ENCODE measurements at places on chromosomes 11 and 22.

- DNase-seq = no peak
Measured at GRCh38 chr22:30241576-30242371, 4.8 kb downstream of the LIF start.

DNA sequence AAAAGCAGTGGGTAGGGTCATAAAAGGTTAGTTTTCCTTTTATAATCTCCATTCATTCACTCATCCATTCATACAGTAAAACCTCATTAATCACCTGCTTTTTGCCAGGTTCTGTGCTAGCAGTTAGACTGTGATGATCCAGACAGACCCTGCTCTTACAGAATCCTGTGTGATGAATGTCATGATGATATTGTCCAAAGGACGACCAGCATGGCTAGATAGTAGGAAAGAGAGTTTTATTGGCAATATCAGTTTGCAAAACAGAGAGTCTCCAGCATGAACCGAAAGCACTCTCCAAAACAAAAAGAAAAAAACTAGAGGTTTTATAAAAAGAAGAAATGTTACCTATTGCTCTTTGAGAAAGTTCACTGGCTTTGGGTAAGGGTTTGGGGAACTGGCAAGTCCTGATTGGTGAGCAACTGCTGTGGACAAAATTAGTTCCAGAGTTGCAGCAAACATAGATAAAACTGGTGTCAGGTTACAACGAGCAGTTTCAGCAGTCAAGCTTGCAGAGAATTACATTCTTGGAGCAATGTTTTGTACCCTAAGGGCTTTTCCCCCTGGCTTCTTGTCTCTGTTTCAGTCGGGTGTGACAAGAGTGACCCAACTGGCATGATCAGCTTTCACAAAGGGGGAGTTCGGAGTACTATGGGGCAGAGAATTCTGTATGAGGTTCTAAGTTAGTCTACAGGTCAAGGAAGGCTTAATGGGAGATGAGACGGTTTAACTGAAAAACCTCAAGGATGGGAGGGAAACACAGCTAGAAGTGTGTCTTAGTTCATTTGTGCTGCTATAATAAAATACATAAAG is 58.3 kb downstream of the HSD17B12 start:
- DNase-seq = no peak

DNA sequence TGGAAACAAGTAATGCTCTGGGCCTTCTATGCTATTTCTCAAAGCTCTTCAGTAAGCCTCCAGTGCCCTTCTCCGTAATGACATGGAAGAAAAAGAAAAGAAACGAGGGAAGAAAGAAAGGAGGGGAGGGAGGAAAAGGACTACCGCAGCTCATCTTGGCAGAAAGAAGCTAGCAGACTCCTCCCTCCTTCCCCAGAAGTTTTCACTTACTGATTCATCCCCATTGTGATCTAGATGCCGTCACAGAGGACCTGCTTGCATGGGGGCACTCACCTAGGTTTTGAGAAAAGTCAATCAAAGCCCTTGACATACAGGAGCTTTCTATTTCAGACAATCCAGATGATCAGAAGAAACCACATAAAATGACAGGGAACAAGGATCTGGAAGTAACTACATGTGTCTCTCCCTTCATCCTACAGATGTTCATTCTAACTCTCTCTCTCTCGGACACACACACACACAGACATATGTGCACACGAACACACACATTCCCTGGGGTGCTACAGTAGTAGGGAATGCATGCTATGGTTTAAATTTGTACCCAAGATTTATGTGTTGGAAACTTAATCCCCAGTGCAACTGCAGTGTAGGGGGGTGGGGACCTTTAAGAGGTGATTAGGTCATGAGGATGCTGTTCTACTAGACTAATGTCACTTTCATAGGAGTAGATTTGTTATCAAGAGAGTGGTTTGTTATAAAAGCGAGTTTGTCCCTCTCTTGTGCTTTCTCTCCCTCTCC is 37.6 kb upstream of the RCN1 start:
- DNase-seq = no peak

GRCh38 chr11:2770761-2771301 is 71.0 kb upstream of the KCNQ1OT1 start:
- DNase-seq = no peak

DNA sequence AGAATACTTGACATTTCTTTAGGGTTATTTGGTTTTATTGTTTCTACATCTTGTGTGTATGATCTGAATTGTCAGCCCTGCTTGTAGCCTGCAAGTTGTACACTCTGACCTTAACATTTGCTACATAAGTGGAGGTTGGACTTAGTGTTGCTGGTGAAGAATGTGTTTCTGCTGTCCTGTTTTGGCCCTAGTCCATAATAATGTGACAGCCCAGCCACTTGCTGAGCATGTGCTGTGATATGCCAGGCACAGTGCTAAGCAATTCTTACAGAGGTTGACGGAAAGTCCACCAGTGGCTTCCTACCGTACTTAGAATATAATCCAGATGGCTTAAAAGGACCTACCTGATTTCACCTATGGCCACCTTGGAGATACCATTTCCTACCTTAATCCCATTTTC is 526.6 kb downstream of the NELL1 start:
- no peak for DNase-seq

DNA sequence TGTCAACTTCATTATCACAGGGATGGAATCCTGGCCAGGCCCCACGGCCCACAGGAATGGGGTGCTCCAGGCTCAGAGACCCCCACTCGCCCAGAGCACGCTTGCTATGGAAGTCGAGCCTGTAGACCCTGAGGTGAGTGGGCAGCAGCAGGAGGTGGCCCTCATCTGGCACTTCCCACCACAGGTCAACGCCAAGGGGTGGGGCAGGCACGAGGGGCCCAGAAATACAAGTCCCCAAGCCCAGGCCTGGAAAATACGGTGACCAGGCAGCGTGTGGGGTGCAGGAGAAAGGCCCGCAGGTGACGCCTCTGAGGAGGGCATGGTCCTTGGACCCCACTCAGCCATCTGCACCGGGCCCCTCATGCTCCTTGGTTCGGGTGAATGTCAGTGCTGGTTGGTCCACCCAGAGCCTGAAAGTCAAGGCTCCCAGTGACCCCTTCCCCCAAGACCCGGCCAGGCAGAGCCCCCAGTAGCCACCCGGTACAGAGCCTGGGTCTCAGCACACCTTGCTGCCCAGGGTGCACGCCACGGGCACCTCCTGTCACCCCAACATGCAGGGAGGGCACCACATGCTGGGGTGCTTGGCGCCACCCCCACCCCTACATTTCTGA is 2.4 kb downstream of the MOB2 start:
- DNase-seq = no peak

GRCh38 chr11:34976496-34977088 is 60.2 kb downstream of the PDHX start:
- DNase-seq = no peak

DNA sequence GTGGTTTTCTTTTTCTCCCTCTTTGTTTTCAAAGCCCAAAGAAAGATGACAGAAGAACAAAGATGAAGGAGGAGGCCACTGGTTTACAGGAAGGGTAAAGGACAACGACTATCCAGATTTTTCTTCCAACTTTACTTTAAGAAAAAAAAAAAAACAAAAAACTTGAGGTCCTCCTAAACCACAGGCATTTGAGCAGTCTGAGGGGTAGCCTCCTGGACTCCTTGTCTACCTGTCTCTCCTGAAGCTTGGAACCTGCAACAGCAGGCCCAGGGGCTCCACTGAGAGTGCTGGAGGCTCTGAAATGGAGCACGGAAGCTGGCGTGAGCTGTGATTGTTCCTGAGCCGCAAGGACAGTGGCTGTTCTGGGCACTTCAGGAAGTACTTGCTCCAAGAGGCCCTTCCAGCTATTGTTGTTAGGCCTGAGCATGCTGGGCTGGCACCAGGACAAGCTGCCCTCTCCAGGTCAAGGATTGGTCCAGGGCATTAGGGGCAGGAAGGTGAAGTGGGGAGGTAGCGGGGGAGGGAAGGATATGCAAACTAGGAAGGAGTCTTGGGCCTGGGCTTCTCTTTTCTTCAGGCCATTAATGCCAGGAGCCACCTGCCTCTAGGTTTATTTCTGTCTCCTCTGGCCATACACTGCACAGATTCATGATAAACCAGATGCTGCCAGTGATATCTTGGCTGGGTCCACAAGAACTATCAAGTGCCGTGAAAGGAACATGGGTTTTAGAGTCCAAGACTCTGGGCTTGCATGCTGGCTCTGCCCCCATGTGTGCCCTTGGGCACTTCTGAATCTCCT is 147.3 kb downstream of the CCDC34 start:
- DNase-seq = no peak

- no peak for DNase-seq
Measured at GRCh38 chr22:38531251-38531938, 25.3 kb upstream of the DDX17 start.

GRCh38 chr11:99370549-99371216 is 349.9 kb downstream of the CNTN5 start:
- no peak for DNase-seq

DNA sequence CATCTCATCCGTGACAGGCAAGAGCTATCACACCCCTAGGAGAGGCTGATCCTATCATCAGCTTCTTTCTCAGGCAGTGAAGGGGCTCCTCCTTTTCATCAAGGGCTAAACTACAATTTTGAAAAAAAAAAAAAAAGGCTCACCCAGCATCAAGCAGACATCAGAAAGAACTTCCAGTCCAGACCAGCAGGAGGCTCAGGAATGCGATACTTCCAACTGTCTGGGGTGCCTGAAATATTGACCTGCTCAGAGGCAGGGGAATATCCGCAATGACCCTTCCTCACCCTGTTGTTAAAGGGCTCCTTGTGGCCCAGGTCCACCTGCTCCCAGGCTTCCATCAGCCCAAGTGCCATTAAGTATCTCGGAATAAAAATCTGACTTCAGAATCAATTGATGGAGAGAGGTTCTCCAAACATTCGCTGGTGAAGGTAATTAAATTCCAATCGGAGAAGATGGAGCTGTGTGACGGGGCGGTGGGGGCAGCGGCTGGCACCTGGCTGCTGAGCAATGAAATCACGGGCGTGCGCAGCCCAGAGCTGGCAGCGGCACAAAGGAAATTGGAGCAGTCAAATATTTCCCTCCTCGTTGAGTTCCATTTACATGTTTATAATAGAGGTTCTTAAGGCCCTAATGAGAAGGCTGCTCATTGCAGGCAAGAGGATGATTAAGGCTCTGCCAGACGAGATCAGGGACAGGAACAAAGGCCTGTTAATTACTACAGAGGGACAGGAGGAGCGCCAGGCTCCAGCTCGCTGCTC is 69.0 kb upstream of the THY1 start:
- no peak for DNase-seq

GRCh38 chr22:31490496-31490925 is 869 bp upstream of the EIF4ENIF1 start:
- peak; percentile 23 for DNase-seq

- no peak for DNase-seq
Measured at GRCh38 chr11:65802841-65803240, 16.0 kb downstream of the OVOL1 start.

DNA sequence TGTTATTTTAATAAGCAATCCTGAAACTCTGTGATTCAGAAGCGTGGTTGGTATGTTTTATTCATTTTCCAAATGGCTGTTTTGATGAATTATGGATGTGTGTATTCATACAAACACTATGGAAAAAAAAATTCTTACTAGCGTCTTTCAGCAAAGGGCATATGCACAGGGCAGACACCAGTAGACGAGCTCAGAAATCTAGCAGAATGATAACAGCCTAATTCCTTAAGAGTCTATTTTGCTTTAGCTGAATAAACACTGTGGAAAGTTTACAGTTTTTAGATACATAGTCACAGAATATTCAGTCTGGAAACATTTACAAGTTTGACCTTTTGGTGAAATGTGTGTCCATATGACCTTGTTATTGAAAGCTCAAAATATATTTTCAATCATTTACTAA is 418.8 kb upstream of the LUZP2 start:
- DNase-seq = no peak

DNA sequence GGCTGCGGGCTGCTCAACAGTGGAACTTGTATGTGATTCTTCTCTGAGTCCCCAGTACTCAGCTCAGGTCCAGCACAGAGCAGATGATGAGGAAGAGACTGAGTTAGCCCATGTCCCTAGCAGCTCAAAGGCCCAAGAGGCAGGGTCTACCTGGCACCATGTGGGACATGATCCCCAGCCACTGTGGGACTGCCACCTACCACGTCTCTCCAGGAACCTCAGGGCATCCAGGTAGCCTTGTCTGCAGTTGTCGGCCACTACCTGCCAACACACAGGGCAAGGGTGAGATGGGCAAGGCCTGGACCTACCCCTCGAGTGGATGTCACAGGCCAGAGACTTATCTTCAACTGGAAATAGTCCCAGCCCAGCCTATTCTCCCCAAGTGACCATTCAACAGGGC is 4.4 kb downstream of the PNPLA5 start:
- DNase-seq = no peak

- no peak for DNase-seq
Measured at GRCh38 chr22:36464715-36465231, 16.7 kb downstream of the TXN2 start.

DNA sequence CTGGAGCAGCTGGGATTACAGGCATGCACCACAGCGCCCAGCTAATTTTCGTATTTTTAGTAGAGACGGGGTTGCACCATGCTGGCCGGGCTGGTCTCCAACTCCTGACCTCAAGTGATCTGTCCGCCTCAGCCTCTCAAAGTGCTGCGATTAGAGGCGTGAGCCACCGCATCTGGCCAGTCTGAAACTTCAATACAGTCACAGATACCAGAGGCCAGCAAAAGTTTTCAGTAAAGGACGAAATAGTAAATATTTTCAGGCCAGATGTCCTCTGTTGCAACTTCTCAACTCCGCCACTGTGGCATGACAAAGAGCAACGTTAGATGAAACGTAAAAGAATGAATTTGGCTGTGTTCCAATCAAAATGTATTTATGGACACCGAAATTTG is 403.6 kb downstream of the MN1 start:
- no peak for DNase-seq

DNA sequence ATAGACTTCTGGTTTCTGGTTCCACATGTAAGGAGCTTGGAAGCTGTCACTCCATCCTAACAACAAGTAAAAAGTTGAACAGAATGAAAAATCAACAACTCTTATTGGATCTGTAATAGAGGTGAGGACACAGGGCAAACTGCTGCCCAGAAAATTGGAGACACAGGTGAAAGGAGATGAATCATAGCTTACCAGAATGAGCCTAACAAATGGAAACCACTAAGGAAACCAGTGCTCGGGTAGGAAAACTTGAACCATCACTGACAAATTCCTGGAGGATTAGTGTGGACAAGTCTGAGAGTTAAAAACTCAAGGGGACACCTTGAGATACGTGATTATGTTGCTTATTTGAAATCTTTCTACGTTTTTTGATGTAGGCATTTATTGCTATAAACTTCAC is 52.1 kb downstream of the GDPD4 start:
- no peak for DNase-seq
